Fibroblast of pulmonary artery (primary cell): ENCODE measurements at places on chromosomes 6 and 20.

DNA sequence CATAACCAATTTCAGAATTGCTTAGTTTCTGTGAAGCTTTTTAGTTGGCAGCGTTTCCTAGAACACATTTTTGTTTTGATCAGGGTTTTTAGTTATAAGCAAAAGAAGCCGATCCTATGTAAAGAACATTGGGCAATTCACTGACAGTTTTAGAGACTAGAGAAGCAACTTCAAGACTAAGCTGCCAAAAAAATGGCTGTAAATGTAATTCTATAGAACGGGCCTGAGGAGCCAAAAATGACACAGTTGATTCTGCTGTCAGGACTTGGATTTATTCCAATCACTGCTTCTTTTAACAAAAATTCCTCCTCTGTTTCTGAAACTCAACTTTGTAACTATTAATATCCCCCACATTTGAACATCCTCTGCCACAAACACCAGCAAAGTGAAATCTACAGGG lies 236.0 kb upstream of the EYS start:
- no peak for DNase-seq

- DNase-seq, result no peak
These were observed 15.0 kb downstream of the BPHL start for GRCh38 chr6:3133515-3133914.

DNA sequence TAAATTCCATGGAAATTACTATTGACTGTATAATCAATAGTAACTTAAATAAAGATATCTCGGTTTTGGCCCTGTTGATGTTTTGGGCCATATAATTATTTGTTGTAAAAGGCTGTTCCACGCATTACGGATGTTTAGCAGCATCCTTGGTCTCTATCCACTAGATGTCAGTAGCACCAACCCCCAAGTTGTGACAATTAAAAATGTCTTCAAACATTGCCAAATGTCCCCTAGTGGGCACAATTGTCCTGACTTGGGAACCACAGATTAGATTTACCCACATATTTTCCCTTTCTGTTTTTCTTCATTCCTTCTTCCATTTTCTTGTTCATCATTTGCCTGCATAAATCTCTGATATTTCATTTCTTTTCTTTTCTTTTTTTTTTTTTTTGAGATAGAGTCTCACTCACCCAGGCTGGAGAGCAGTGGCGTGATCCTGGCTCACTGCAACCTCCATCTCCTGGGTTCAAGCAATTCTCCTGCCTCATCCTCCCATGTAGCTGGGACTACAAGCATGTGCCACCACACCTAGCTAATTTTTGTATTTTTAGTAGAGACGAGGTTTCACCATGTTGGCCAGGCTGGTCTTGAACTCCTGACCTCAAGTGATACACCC lies 13.6 kb upstream of the WFDC8 start:
- DNase-seq, result peak; percentile 47

DNA sequence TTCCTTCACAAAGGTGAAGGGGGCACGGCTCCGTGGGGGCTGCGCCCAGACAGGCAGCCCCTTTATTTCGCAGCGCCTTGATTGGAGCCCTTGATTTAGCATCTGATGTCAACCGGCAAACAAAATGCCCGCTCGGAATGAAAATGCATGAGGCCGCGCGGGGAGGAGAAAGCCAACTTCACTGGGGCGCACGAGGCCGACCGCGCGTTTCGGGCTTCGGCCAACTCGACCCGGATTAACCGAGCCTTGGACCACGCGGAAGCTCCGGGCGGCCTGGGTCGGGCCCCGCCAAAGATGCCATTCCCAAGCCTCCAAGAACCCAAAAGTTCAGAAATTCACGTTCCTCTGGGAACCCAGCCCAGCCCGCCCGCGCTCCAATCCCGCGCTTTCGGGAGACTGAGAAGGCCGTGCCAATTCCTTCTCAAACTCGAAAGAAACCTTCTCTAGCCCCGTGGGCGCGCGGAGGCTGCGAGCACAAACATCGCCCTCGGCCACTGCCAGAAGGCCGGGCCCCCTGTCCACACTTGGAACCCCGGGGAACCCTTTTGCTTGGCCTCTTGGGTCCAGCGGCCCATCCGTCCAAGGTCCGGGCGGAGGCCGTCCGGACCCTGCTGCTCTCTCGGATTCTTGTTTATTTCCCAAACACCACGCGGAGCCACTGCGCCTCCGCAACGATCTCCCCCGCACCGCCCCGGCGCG lies 879 bp upstream of the INSM1 start:
- no peak for DNase-seq

- DNase-seq, result no peak
These were observed at the start of gene LY6G5B for GRCh38 chr6:31669676-31670075. TSS of gene LY6G5B (plus strand) at chr6:31669976. CDS start at chr6:31670951, 975 bp downstream.

GRCh38 chr6:81793821-81794475 lies 41.5 kb upstream of the TENT5A start:
- peak; percentile 32 for DNase-seq

DNA sequence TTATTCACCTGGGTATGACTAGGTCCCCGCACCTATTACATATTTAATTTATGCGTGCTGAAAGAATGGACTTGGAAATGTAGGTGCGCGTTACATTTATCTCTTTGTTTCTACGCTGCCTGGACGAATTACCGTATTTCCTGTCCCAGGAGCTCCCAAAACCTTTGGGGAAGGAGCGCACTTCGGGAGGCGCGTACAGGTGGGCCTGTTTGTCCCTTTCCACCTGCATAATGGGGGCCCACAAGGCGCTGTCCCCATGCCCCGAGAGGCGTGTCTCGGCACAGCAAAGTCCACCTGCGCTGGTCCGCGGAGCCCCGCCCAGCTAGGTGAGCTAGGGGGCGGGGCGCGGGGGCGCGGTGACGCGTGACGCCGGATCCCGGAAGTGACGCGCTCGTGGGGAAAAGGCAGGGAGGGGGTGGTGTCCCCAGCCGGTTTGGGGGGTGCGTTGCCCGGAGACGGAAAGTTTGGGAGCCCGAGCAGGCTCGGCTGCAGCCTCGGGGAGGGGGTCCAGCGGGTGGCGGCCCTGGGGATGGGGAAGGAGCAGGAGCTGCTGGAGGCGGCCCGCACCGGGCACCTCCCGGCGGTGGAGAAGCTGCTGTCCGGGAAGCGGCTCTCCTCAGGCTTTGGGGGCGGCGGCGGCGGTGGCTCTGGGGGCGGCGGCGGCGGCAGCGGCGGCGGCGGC lies at the start of gene ANKS1A:
Gene ANKS1A, plus strand, starts transcription at position 382 of the 682 bp plus-strand sequence. Its CDS starts 148 bp downstream, at position 530.
- DNase-seq, result peak; percentile 38
